ENCODE measurements at places on chromosomes 16 and 17.
A peak's percentile ranks its signal among the peaks of the same experiment; 100 is the strongest.

DNA sequence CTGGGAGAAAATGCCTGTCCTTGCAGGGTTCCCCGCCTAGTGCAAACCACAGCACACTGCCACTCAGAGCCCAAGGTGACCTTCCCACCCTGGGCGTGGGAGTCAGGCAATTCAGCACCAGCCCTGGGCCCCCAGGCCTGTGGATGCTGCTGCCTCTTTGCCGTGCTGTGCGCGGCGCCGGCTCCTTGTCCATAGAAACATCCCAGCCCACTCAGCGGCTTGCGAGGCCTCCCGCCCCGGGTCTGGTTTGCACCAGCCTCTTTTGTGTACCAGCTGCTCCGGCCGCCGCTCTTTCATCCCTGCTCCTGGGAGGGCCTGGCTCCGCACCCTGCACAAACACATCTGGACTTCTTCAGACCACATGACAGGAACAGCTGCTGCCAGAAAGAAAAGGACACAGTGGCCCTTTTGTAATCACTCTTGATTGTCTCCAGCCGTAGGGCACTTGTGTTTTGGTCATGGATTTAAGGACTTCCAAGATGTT is 75.4 kb upstream of the SDK2 start:
- no peak for DNase-seq

- DNase-seq, result no peak
These were observed 8.3 kb downstream of the TANGO6 start for GRCh38 chr16:68851601-68852000.

GRCh38 chr17:79164913-79165695 is 90.5 kb downstream of the ENGASE start:
- no peak for DNase-seq

DNA sequence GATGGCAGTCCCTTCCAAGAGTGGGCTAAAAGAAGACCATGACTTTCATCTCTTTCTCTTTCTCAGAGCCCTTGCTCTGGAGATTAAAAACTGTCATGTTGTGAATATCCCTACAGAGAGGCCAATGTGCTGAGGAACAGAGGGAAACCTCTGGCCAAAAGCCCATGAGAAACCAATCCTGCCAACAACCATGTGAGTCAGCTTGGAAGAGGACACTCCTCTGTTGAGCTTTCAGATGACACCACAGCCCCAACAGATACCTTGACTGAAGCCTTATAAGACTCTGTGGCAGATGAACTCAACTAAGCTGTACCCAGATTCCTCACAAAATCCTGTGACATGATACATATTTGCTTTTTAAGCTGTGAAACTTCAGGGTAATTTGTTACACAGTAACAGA is 19.6 kb downstream of the CPPED1 start:
- no peak for DNase-seq

- DNase-seq, result no peak
These were observed 55.5 kb downstream of the RPH3AL start for GRCh38 chr17:296906-297690.

DNA sequence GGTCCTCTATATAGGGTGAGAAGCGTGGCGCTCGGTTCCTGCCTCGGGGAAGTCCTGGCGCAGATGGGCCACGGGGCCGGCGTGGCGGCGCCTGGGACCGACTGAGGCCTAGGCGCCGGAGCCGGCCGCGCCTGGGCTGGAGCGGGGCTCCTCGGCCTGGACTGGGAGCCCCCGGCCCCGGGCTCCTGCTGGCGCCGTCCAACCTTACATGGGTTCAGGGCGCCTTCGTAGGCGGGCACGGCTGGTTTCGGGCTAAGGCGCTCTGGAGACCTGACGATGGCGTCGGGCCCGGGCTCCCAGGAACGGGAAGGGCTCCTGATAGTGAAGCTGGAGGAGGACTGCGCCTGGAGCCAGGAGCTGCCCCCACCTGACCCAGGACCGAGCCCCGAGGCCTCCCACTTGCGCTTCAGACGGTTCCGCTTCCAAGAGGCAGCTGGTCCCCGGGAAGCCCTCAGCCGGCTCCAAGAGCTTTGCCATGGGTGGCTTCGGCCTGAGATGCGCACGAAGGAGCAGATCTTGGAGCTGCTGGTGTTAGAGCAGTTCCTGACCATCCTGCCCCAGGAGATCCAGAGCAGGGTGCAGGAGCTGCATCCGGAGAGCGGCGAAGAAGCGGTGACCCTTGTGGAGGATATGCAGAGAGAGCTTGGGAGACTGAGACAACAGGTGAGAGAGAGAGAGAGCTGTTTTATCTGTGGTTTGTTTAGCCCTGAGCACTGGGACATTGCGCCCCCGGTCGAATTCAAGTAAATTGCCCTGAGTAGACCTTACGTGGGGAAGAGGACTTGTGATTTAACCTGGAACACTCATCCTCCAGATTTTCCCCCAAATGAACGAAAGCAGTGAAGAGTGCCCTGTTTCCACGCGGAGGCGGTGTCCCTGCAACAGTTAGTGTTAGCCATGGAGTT is 504 bp downstream of the ZNF263 start:
- DNase-seq, result peak; percentile 4

DNA sequence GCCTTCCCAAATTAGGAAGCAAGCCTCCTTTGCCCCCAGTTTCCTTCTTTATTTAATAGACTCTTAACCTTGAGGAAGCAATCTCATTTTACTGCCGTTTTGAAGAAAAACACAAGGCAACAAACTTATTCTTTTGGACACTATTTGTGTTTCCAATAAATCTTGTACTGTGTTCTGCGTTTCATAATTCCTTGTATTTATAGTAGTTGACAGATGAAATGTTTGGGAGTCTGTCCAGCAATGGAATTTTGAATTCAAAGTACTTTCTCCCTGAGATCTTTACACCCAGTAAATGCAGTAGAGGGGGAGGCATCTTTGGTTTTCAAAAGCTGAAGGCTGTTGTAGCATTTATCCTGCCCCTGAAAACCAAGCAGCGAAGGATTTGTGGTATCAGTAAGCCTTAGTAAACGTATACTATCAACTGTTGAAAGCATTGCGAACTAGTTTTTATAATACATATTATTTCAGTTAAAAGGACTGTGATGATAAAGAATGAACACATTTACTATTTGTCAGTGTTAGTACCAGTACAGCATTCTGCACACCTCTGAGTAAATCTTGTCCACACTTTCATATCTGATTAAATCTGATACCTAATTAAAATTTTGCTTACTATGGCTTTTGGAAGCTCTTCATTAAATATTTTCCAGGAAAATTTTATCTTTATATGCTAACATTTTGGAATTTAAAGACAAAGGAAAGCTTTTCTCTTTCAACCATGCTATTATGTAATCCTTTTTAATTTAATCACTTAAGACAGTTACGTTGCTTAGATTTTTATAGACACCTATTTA is 83.1 kb downstream of the TNRC6C start:
- DNase-seq, result no peak
